ENCODE measurements at places on chromosomes 2 and 18.

DNA sequence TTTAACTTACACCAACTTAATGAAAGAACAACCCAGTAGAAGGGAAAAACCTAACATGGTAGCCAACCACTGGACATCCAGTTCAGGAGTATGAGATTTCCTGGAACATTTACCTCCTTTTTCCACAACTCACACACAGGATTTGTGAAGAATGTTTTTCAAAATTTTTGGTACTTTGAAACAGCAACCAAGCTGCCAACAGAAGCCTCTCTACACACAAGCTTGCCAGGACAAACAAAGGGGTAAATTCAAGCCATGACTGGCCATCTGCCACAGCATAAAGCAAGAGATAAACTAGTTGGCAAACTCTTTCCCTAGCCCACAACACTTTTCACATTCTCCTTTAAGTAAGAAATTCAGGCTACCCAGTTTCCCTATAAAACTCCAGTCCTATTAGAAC is 21.4 kb downstream of the MGAT4A start:
- DNase-seq, result no peak

GRCh38 chr2:233303252-233303651 is 4.4 kb upstream of the SAG start:
- DNase-seq, result no peak

- no peak for DNase-seq
Observed at GRCh38 chr2:19504400-19505198, 146.2 kb upstream of the OSR1 start.

- no peak for DNase-seq
Observed at GRCh38 chr2:176082525-176082823, 1.3 kb downstream of the EVX2 start.

- no peak for DNase-seq
Observed at GRCh38 chr2:53484531-53484930, 283.1 kb upstream of the CHAC2 start.

DNA sequence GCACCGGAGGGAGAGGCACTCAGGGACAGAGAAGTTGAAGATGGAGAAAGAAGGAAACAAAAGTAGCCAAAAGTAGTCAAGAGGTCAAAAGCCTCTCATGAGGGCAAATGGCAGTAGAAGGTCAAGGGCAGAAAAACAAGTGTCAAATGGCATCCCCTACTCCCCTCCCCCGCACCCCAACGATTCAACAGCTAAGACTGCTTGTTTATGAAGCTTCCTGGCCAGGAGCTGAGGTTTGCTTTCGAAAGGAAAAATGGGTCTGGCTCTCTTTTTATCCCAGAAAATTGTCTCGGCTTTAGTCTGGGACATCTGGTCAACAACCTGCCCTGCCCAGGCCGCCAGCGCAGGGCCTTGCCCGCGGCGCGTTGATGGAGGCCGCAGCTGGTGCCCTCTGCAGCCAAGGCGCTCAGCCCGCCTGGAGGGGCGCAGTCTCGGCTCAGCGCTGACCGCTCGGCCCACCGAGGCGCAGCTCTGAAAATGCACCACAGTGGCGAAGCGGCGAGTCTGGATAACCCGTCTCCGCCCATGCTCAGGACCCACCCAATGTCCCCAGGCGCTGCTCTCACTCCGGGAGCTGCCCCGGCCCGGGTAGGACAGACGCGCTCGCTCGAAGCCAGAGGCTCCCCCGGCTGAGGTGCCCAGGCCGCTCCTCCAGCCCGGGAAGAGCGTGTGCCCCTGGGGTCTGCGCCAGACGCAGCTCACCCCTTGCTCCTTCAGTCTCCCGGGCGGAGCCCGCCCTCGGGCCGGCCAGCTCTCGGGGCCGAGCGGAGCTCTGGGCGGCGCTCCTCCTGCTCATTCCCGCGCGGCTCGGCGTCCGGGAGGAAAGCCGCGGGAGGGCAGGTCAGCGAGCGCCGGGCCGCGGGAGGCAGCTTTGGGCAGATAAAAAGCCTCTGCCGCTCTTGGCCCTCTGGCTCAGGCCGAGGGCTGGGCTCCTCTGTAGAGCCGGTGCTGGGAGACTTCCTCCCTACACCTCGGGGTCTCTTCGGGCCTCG is 1.8 kb upstream of the TBR1 start:
- DNase-seq, result no peak

DNA sequence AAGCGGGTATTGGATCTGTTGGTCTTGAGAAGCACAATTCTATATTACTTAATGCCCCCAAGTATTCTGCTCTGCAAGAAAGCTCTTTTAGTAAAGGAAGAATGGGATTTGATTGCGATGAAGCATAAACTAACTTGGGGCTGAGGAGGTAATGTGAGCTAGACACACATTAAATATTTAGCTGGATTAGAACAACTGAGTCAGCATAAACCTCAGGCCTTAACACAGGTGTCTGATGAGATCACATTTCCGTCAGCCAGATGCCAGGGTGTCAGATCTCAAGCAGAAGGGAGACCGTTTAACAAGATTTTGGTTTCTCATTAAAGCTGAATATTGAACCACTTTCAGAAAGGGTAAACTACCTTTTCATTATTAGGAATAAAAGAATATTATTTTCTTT is 94.5 kb downstream of the GYPC start:
- no peak for DNase-seq

DNA sequence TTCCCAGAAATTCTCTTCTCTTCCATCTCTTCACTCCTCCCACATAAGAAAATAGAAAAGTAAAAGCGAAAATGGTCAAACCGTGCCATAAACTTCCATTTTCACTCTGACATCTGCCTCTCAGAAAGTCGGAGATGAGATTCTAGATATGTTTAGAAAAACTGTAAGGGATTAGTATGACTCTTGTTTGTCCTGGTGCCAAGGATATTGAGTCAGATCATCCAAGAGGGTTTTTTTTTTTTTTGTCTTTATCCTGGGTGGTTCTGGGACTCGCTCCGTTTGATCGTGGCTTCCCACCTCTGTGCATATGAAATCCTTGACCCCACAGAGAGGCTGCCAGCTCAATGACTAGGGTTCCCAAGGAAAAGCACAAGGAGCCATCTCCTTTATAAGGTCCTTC is 17.3 kb downstream of the EN1 start:
- no peak for DNase-seq

- DNase-seq, result no peak
Observed at GRCh38 chr18:69943021-69943420, 4.7 kb downstream of the CD226 start.

- DNase-seq, result no peak
Observed at GRCh38 chr2:3535467-3535793, 16.1 kb upstream of the ADI1 start.

DNA sequence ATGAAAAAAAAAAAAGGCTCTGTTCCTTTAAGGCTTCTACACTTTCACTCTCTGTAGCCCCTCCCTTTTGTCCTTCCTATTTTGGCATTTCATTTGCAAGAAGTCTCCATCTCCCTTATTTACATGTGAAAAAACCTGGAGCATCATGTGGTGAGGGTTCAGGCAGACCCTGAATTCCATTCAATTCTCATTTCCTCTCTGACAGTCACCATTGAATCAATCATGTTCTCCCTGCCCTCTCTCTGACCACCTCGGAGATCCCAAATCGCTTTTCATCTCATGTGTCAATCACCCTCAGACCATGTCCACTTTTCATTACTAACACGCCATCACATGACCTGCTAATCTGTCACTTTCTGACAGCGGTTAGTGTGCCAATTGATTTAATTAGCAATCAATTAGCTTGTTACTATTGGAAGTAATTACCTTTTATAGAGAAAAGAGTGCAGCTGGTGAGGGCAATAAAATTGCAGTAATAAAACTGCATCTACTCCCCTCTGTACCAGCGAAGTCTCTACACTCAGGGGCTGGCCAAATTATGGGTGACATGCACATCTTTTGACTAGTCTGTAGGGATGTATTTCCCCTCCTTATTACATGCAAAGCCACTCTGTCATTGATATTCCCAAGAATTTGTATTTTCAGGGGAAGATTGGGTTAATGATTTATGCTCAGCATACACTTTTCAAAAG is 317.4 kb downstream of the EN1 start:
- DNase-seq, result no peak

GRCh38 chr2:45778720-45779171 is 127.3 kb downstream of the PRKCE start:
- peak; percentile 23 for DNase-seq

- no peak for DNase-seq
Observed at GRCh38 chr2:18299423-18300212, 260.8 kb downstream of the RDH14 start.

- no peak for DNase-seq
Observed at GRCh38 chr2:36376319-36376765, 20.8 kb downstream of the CRIM1 start.

DNA sequence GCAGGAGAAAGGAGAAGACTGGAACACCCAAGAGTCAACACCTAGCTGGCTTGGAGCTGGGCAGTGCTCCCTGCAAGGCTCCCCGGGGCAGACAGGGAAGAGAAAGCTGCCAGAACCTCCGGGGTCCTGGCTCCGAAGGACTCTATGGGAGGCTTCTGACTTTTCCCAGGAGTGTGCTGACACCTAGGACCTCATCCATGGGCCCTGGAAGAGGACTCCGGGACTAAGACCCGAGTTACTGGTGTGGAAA is 37.8 kb upstream of the ATP6V1B1 start:
- no peak for DNase-seq

DNA sequence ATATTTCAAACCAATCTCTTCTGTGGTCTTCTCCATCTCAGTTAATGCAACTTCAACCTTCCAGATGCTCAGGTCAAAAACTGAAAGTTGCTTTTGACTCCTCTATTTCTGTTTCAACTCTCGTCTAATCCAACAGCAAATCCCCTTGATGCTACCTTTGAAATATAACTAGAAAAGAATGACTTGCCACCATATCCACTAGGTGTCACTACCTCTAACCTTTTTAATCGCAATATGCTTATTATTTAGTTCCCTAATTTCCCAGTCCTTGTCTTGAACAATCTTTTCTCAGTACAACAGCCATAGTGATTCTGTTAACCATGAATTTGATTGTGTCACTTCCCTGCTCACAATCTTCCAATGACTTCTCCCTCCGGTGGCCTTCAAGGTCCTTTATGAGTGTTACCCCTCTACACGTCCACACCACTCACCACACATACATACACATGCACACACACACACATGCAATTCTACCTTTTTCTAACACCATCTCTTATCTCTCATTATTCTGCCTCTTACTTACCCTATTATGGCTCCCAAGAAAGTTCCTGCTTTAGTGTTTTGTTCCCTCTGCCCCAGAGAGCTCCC is 245.5 kb upstream of the KCNJ3 start:
- DNase-seq, result no peak

DNA sequence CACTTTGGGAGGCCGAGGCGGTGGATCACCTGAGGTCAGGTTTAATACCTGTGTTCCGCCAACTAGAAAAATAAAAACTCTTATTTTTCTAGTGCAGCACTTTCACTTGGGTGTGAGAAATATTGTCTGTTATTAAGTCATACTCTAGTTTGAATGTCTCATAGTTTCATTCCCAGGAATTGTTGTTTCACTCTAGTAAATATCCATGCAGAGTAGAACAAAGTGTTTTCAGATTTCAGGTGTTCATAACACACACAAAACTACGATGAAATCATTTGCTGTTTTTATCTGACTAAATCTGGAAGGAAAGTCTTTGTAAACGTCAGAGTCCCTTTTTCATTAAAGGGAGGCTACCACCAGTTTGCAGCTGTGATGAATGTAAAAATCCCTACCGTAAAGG is 4.0 kb downstream of the FAM117B start:
- DNase-seq, result no peak

- no peak for DNase-seq
Observed at GRCh38 chr18:58813561-58814225, 51.0 kb upstream of the ZNF532 start.

- DNase-seq, result no peak
Observed at GRCh38 chr2:38499548-38500282, 103.0 kb downstream of the HNRNPLL start.

DNA sequence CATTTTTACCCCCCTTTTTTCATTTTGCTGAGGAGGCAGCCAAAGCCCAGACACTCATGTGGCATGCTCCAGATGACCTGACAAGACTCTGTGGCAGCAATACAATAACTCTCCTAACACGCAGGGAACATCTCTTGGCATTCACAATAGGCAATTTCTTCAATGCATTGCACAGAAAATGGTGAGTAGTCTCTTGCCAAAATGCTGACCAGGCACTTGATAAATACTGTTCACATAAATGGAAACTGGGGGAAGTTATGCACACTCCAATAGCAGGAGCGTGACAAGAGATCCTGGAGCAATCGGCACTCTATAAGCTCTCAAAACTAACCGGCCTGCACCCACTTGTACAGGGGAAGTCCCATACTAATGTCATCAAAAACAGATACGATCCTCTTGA is 66.3 kb downstream of the NBAS start:
- no peak for DNase-seq

GRCh38 chr18:48929941-48930713 is 20.6 kb downstream of the SMAD7 start:
- no peak for DNase-seq

GRCh38 chr2:135052997-135053474 is 944 bp downstream of the RAB3GAP1 start:
- DNase-seq, result no peak

DNA sequence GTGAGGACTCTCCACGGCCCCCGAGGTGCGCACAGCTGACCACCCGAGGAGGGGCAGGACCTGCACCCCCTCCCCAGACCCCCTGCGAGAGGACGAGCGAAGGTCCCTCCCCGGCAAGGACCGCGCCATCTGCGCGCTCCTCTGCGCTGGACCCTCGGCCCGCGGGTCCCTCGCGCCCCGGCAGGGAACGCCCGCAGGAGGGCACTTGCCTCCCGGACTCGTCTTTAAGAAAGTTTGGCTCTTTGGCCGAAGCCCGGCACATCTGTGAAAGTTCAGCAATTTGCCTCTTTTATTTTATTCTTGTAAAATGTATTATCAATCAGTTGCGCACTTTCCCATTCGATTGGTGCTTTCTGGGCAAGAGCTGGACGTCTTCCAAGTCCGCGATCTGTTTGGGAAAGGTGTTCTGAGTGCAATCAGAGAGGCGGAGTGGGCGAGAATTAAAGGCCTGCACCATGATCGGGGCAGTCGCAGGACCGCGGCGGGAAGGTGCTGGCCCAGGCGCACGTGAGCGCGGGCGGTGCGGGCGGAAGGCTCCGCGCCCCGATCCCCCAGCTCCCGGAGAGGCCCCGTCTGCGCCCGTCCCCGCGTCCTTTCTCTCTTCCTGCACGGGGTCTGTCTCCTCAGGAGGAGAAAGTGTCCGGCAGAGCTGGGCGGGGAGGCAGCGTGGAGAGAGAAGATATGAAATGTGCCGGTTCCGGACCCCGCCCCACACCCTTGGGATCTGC is 1.6 kb upstream of the ALKAL2 start:
- no peak for DNase-seq

DNA sequence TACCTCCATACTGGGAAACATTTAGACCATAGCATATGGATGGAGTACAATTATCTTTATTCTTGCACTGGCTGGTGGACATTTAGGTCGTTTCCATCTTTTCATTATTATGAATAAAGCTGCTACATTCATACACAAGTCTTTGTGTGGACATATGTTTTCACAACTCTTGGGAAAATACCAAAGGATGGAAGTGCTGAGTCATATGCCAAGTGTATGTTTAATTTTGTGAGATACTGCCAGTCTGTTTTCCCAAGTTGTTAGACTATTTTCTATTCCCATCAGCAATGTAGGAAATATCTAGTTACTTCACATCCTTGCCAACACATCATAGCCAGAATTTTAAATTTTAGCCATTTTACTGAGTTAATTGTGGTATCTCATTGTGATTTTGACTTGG is 91.5 kb downstream of the GALNT13 start:
- no peak for DNase-seq

All from smooth muscle cell of the brain vasculature (primary cell).